Stimulated activated memory B cell treated with anti-CD40 and anti-IgM and Interleukin-4, amounts not matched to agents 10 μg/mL and 1 μg/mL and 100 μg/mL, for 72 hours (primary cell): ENCODE measurements at places on chromosomes 6 and 20.
A peak's percentile ranks its signal among the peaks of the same experiment; 100 is the strongest.

DNA sequence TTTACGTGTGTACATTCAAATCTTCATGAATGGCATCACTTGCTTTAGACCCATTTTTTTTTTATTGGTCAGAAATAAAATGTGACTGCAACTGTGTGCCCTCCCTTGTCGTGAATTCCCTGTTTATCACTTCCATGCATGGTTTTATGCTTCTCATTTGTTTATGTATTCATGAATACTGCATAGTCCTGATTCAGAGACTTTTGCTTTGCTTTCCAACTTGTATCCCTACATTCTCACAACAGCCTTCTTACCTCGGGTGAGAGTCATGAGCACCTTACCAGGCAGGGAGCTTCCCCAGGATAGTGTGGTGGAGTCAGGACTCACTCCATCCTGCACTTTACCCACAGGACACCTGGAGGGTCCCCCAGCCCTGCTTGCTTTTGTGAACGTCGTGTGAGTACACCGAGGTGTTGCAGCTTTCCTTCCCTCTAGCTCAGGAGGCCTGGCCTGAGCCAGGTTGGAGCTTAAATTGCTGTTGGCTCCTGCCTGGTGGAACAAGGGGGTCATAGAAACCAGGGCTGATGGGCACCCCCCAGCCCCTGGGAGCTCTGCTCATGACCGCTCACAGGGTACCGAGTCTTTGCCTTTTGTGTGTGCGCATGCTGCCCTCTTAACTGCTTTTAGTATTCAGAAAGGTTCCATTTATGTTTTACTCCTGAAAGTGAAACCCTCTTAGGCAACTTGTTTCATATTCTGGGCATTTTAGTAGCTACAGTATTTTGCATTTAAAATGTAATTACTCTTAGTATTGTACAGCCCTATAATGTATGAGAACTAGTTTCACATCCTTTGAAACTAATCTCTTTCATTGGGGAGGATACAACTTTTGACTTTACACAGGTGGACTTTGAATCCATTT is 66.0 kb downstream of the CDS2 start:
- no peak for ATAC-seq

- ATAC-seq, result no peak
These were observed 30.8 kb upstream of the FKBP1A start for GRCh38 chr20:1423625-1424106.

DNA sequence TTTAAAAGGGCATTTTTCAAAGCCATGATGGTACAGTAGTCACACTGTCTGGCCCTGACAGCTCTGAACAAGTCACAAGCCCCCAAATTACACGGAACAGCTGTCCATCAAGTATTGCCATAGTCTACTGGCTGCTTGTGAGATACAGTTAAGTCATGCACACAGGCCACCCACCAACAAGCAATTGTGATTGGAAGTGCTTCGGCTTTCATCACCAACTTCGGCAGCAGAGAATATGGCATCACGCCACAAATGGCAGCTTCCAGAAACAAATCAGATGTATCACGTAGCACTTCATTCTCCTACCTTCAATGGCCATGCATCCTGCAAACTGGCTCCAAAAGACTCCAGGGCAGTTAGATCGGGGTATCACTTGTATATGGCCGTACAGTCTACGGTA is 160.5 kb downstream of the PTPRT start:
- no peak for ATAC-seq

GRCh38 chr6:146913842-146914488 is 290.3 kb upstream of the STXBP5 start:
- ATAC-seq, result no peak

- no peak for ATAC-seq
These were observed 9.9 kb upstream of the RFPL4B start for GRCh38 chr6:112337209-112337638.

DNA sequence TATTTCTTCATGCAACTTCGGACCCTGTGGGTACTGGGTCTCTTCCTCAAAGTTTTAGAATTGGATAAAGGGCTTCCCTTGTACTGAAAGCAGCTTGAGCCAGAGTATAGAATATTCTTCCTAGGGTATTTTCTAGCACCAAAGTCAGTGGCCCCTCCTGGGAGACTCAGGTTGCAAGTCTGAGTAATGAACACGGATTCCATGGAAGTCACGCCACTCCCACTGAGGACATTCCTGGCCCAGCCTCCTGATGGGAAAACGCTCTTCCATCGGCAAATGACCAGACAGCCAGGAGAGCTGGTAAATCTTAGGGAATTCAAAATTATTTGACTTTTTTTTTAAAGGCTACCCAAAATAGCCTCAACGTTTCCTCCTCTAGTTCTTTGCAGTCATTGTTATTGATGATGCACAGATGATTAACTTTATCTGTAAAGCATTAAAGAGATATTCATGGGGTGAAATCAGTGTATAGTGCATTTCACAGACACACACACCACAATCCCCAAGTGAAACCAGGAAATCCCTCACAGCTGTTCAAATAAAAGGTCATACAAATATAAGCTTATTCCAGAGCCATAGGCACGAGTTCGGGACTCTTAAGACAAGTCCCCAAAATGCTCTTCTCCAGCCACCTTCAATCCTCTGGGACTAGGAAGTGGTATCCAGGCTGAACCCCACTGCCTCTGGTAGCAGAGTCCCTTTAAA is 248.8 kb downstream of the SOD2 start:
- ATAC-seq, result no peak

DNA sequence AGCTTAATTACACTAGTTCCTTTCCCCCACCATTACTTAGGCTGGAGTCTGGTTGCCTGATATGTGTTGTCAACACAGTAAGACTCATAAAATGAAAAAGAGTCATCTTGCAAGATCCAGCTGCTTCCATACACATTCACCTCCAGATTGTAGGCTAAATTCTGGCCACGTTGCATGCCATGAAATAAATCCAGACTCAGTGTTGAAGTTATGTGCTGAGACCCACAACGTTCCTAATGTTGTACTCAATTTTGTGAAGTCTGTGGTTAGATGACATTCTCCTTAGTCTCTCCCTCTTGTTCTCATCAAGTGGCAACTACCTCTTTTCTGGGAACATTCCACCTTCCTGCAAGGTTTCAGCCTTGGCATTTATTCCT is 212.3 kb downstream of the LMBRD1 start:
- ATAC-seq, result no peak

DNA sequence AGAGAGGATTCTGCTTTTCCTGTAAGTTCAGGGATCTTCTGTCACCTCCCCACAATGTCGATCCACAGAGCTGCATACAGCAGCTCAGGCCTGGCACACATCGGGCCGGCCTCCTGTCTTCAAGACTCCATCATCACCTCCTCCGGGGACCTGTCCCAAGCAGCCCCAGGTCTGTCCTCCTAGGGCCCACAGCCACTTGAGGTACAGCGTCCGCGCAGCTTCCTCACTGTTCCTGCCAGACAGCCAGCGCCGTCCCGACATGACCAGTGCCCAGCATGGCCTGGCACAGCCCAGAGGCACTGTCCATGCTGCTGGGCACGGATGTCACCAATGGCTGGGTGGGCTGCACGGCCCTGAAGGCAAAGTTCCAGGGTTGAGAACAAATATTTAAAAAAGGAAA is 101.6 kb downstream of the DLL1 start:
- no peak for ATAC-seq

DNA sequence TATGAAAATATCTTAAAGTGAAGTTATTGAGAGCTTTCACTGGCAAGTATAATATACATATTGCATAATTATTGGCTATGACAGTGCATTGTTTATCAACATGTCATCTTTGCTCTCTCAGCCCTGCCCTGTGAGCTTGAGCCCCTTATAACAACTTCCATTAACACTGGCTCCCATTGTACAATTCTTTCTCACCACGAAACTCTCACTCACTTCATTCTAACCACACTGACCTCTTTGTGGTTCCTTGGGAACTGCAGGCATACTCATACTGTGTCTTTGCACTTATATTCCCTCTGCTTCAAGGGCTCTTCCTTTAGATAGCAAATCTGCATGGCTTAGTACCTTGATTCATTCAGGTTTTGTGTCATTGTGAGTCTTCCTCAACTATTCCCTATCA is 411.8 kb downstream of the CDKAL1 start:
- peak; percentile 61 for ATAC-seq

- no peak for ATAC-seq
These were observed 851.3 kb upstream of the MAN1A1 start for GRCh38 chr6:120200853-120201252.

DNA sequence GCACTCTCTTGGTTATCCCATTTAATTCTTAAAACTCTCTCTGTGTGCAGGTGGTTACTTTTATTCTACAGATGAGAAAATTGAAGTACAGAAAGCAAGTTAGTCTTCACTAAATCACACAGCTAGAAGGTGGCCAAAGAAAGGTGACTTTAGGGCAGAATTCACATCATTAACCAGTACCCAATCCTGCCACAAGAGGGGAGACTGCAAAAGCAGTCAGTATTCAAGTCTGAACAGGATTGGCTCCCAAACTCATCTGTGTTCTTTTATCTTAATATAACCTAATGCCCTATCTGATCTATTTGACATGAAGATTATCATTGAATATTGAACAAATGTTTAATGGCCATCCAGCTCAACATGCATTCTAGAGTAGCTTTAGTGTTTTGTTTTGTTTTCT is 225.3 kb upstream of the FAM83B start:
- no peak for ATAC-seq

- no peak for ATAC-seq
These were observed 11.4 kb downstream of the FOXS1 start for GRCh38 chr20:31833931-31834521.

DNA sequence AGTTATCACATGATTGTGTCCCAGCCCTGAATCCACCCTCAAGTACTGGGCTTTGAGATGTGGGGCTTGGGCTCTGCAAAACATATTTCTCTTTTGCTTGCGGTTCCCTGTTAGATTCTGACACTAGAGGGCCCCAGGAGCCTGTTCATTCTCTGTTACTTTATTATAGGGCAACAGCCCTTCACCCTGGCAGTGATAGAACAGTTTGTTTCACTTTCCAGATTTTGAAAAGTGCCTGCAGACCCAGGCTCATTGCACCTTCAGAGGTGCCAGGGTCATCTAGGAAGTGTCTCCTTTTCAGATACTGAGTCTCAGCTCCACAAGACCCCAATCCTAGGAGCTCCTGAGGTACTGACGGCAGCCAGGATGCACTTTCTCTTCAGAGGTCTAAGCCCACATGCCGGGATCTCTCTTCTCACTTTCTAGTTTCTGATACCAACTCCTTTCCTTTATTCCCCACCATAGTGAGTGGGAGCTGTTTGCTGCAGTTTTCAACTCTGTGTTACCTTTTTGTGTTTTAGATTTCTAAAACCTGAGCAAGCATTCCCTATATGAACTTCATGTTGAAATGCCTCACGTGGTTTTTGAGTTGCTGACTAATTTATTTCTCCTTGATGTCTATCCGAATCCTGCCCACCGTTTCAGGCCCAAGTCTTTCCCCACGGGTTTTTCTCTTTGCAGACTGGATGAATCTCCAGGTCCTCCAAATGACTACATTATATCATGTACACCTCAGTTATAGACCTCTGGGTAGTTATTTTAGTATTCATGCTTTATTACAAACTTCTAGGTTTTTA is 10.9 kb downstream of the ABT1 start:
- ATAC-seq, result peak; percentile 78

DNA sequence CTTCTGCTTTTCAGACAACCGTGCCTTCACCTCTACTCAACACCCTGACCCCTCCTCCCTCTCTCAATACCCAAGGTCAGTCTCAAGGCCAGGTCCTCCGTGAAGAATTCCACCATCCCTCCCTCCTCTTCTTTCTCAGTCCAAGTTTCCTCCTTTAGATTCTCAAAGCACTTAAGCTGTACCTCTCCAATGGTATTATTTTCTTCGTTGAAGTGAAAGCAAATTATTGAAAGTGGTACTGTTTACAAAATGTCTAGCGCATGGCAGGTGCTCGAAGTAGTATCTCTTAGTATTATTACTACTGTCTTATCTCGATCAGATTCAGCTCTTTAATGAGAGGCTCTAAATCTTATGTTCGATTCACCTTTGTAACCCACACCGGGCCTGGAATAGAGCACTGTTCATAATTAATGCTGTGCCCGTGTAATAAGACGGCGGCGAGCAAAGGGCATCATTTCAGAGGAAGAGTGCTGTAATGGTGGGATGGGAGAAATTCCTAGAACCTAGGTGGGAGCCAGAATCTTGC is 593 bp upstream of the RALGAPB start:
- peak; percentile 6 for ATAC-seq

GRCh38 chr6:46947497-46947896 is 25.8 kb upstream of the ADGRF5 start:
- ATAC-seq, result no peak

DNA sequence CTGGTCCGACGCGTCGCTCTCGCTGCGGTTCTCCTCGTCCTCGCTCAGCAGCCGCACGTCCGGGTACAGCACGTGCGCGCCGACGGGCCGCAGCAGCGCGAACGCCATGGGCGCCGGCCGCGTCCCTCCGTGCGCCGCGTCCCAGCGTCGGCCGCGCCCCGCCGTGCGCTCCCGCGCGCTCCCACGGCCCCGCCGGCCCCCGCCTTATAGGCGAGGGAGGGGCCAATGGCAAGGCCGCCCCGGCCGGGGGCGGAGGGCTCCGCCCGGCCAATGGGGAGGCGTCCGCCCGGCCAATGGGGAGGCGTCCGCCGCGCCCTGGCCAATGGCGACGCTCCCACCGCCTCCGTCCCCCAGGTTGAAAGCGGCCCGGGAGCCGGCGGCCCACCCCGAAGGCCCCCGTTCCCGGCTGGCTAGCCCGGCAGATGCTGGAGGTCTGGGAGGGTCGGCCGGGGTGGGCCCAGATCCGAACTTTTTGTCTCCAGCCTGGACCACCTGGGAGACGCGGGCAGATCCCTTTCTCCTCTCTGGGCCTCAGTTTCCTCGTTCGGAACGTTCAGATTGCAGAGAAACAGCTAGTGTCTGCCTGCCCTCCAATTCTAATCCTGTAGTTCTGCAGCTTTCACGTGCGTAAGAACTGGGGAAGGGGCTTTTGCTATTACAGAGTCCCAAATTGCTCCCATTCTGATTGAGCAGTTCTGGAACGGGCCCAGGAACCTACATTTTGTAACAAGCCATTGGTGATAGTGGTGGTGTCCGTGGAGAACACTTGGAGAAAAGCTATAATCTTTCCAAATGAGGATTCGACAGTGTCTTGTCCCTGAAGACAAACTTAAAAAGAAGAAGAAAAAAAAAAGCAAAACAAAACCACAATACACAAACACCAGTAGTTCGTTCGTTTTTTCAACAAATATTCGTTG is at the start of gene TCF15:
Gene TCF15 (minus strand): TSS at position 180 of the 917 bp plus-strand sequence. CDS start 72 bp downstream, at position 108.
- no peak for ATAC-seq
